ENCODE measurements at places on chromosomes 6 and 20. TPM values are rescaled to one million over a fixed set of nuclear protein-coding genes. Genes with fewer than 3 reads are reported as not detected.

The DAAM2 gene
- total RNA-seq: 2.3 TPM

The ASXL1 gene
- total RNA-seq: 63.6 TPM

The LHFPL5 gene
- total RNA-seq: not detected

The MYMX gene
- not detected for total RNA-seq

The MAP7 gene
- 1.1 TPM for total RNA-seq

The RAMACL gene
- total RNA-seq: 0.72 TPM

The OR2B6 gene
- not detected for total RNA-seq

The SLC16A10 gene
- total RNA-seq: 0.43 TPM

The INSM1 gene
- not detected for total RNA-seq

The SLC22A16 gene
- total RNA-seq: not detected

The TMEM244 gene
- total RNA-seq: 1.3 TPM

The TSBP1 gene
- total RNA-seq: not detected

All from placental pericyte (primary cell).